ENCODE measurements at places on chromosomes 2 and 18.

DNA sequence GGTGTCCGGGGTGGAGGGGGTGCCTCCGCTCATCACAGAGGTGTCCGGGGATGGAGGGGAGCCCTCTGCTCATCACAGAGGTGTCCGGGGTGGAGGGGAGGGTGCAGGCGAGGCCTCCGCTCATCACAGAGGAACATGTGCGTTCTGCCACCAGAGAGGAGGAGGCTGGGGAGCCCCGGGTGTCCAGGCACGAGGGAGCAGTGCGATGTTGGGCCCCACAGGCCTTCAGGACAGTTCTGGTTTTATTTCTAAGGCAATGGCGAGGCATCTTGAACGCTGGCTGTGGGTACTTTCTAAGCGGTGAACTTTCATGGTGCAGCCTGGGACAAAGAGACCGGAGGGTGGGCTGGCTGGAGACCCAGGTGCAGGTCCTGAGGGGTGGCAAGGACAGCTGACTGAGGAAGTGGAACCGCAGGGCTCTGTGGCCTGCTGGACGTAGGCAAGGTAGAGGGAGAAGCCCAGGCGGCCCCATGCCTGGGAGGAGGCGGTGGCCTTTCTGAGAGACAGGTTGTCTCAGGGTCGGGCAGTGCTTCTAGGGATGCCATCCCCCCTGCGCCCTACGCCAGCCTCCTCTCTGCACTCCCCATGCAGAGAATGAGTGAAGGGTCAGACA is 196.6 kb upstream of the SALL3 start:
- no peak for DNase-seq

GRCh38 chr2:206086716-206087350 is 859 bp upstream of the INO80D start:
- peak; percentile 10 for DNase-seq

GRCh38 chr18:5297597-5297996 is 2.1 kb upstream of the ZBTB14 start:
- DNase-seq: no peak

DNA sequence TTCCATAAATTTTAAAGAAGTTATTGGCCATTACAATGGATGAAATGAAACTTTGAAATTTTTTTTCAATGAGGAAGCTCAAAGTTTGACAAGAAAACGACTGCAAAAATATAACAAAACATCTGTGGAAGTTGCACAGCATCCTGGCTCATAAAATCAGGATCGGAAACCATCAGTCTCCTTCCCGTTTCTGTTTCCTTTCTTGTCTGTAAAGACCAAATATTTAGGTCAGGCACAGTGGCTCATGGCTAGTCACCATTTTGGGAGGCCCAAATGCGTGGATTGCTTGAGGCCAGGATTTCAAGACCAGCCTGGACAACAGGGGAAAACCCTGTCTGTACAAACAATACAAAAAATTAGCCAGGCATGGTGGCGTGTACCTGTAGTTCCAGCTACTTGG is 27.6 kb upstream of the SSB start:
- no peak for DNase-seq

DNA sequence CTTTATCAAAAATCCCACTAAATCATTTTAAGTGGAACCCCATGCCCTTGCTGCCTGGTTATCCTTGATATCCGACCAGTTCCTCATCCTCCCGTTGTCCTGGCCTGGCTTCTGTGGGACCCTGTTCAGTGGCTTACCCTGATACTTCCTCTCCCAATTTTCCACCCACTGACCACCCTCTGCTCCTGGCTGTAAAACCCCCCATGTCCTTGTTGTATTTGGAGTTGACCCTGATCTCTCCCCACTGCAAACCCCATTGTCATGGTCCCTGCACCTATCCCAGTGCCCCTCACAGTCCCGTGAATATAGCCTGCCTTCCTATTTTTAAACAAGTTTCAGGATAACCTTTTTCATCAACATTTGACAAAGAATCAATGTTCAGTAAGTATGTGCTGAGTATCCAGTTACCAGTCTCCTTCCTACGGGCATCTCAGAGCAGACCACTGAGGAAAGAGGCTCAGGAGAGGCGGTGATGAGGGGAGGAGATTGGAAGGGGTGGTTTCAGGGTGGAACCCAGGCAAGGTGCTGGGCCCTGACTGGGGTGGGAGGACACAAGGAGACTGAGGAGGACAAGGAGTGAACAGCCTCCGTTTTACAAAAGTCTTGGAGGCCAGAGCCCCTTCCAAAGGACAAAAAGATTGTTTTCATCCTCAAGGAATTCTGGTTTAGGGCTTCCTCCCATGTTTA is 131.8 kb downstream of the PXDN start:
- no peak for DNase-seq

- DNase-seq: no peak
Observed at GRCh38 chr2:175103191-175103590, 64.8 kb downstream of the ATF2 start.

- no peak for DNase-seq
Observed at GRCh38 chr18:25133879-25134278, 218.1 kb downstream of the ZNF521 start.

- peak; percentile 15 for DNase-seq
Observed at GRCh38 chr2:198098918-198099317, 294.5 kb downstream of the PLCL1 start.

GRCh38 chr18:69969491-69969890 is 21.8 kb upstream of the CD226 start:
- DNase-seq: peak; percentile 27

- no peak for DNase-seq
Observed at GRCh38 chr18:13444430-13445240, 226.1 kb downstream of the LDLRAD4 start.

- DNase-seq: peak; percentile 95
Observed at GRCh38 chr2:8985561-8986326, 17.7 kb downstream of the MBOAT2 start.

- peak; percentile 37 for DNase-seq
Observed at GRCh38 chr2:46684661-46685060, 205.3 kb downstream of the TMEM247 start.

DNA sequence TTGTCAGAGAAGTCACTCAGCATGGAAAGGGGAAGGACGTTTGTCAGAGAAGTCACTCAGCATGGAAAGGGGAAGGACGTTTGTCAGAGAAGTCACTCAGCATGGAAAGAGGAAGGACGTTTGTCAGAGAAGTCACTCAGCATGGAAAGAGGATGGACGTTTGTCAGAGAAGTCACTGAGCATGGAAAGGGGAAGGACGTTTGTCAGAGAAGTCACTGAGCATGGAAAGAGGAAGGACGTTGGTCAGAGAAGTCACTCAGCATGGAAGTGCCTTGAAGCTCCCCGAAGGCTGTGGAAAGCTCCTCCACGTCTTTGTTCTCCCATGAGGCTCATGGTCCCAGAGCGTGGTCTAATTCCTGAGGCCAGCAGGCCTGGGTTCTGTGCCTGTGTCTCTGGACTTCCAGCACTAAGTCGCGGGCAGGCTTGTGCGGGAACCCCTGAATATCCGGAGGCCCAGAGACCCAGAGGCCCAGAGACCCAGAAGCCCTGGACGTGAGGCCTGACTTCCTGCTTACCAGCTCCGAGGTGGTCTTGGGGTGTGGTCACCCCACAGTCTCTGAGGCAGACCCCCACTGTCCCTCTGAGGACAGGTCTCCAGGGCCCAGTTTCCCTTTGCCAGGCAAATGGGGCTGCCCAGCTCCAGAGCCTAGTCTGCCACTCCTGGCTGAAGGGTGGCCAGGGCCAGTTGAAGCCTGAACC is 70.4 kb upstream of the TWIST2 start:
- no peak for DNase-seq

DNA sequence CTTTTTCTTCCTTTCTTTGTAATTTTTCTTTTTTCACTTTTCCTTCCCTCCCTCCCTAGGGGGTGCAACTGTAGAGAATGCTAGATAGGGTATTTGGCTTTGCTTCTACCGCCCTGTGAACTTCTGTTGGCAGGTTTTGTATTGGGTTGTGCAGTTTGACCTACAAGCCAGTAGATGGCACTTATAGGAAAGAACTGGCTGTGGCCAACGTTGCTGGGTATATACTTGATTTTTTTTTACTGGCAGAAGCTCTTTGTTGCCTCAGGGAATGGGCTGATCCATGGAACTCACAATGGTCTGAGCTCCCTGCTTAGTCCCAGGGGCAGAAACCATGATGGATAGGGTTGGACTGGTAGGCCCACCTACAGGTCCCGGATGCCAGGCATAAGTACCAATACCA is 1019.5 kb upstream of the LRRTM1 start:
- peak; percentile 3 for DNase-seq

GRCh38 chr2:196249171-196249570 is 77.8 kb upstream of the STK17B start:
- peak; percentile 76 for DNase-seq

DNA sequence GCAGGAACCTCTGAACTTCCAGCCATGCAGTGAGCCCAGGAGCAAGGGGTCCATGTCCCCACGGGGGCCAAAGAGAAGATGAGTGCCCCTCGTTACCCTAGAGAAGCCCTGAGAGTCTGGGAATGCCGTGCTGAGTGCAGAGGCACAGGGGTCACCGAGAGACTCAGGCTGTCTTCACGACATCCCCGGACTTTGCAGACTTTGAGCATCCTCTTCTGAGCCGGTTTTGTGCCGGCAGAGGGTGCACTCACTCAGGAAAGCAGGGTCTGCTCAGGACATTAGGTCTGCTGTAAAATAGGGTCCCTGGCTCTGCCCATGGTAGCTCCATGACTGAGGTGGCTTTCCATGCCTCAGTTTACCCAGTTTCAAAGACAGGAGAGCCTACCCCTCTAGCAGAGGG is 71.0 kb downstream of the GALNT14 start:
- no peak for DNase-seq

- DNase-seq: peak; percentile 17
Observed at GRCh38 chr18:45275367-45276113, 339.7 kb upstream of the SLC14A2 start.

DNA sequence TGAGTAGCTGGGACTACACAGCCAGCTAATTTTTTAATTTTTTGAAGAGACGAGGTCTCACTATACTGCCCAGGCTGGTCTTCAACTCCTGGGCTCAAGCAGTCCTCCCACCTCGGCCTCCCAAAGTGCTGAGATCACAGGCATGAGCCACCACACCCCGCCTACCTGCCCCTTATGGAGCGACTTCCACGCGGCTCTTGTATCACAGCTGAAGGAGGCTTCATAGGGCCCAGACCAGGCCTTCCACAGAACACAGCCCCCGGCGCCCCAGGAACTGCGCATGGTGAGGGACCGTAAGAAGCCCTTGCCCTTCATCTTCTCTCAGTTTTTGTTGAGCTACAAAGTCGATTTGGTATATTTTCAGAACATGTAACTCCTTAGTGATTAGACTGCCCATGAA is 220.3 kb downstream of the KLHL29 start:
- DNase-seq: no peak

DNA sequence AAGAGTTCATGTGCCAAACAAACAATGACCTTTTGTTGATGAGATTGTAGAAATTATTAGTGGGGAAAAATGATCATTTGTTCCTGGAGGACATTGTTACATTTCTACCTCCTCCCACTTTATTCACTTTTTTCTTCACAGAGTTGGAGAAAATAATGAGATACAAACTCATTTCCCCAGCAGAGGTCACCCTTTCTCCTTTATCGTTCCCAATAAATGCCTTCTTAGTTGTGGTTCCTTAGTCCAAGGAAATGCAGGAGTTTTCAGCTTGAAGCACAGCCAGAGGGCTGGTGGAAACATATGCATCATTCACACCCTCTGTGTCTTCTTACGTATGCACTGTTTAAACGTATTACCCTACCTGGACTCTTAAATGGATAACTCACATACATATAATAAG is 108.8 kb downstream of the SLC4A3 start:
- DNase-seq: peak; percentile 80

GRCh38 chr2:222358876-222359275 is 60.1 kb upstream of the PAX3 start:
- DNase-seq: no peak

DNA sequence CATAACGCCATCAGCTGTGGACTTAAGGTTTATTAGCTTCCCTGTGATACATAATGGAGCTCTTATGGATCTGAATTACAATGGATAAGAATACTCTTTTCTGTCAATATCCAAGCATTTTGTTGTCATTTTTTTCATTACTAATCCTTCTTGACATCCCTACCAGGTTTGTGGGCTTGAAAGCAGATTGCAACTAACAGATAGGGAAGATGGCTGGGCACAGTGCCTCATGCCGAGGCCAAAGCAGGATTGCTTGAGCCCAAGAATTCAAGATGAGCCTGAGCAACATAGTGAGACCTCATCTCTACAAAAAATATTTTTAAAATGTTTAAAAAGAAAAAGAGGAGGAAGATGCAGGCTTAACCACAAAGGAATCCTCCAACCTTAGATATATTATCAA is 42.4 kb downstream of the ASXL2 start:
- DNase-seq: no peak

DNA sequence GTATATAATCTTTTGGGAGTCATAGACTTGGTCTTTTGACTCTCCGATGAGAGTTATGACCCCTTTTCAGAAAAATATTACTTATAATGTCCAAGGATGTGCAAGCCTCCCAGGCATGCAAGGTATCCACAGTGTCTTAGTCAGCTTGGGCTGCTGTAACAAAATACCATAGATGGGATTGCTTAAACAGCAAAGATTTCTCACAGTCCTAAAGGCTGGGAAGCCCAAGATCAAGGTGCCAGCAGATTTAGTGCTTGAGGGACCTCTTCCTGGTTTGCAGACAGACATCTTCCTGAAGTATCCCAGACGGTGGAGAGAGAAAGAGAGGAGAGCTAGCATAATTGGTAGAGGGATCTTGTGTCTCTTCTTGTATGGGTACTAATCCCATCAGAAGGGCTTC is 35.6 kb upstream of the FBXO11 start:
- DNase-seq: no peak

DNA sequence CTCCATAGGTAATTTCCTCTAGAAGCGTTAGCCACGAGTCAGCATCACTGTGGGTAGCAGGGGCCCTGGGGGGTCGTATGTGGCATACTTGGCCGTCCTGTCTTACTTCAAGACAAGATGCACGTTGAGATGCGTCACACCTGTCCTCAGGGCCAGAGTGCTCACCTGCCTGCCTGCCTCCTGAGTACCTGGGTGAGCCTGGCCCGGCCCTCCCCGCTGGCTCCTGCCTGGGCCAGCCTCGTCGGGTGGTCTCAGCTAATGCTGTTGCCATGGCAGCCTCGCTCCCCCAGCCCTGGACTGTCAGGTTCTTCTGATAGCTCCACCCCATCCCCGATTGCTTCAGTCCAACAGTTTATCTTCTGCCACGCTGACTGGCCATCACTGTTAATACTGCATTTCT is 232.4 kb downstream of the GBX2 start:
- DNase-seq: no peak

DNA sequence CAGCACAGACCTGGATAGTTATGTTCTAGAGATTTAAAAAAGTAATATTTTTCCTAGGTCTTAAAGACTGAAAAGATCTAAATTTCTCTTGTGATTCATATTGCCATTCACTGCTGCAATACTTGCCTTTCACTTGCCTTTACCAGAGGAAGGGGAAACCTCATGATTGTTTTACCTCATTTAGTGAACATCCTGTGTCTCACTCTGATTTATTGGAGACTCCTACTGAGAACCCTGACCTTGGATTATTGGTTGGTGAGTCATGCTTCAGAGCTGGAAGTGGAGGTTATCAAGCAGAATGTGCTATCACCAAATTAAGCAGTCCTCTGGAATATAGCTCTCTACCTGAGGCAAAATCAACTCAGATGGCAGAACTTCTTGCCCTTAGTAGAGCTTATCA is 500.5 kb downstream of the TSN start:
- peak; percentile 10 for DNase-seq

All from fibroblast of upper back skin (primary cell).